ENCODE measurements at places on chromosomes 3 and 15.
A peak's percentile ranks its signal among the peaks of the same experiment; 100 is the strongest.

DNA sequence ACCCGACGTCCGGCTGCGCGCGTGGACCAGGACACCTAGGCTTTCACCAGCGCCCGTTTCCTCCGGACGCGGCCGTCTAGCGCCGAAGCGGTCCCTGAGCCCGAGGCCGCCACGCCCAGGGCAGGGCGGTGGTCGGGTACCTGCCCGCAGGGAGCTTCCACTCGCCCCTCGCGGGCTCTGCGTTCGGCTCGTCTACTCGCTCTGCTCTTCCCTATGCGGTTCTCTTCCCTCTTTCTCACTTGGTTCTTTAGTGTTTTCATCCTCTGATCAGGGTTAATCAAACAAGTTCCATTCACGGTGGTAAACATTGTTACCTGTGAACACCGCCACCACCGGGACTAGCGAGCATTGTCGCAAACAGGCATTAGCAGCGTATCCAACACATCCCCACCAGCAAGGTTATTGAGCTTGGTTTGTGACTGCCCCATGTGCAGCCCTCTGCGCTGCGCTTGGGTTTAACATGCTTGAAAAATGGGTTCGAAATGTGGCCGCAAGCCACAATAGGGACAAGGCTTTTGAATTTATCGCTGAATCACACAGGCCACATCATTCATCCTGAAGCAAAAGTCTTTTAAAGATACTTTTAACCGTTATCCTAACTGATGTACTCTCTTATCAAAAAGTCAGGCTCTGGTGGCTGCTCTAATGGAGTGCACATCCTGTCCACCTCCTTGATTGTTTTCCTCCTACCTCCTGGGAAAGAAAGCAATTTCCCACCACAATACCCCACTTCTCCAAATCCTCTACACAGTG lies 843 bp upstream of the CD47 start:
- peak; percentile 43 for DNase-seq

- DNase-seq, result no peak
Measured at GRCh38 chr3:33278163-33278562, 921 bp downstream of the FBXL2 start.

DNA sequence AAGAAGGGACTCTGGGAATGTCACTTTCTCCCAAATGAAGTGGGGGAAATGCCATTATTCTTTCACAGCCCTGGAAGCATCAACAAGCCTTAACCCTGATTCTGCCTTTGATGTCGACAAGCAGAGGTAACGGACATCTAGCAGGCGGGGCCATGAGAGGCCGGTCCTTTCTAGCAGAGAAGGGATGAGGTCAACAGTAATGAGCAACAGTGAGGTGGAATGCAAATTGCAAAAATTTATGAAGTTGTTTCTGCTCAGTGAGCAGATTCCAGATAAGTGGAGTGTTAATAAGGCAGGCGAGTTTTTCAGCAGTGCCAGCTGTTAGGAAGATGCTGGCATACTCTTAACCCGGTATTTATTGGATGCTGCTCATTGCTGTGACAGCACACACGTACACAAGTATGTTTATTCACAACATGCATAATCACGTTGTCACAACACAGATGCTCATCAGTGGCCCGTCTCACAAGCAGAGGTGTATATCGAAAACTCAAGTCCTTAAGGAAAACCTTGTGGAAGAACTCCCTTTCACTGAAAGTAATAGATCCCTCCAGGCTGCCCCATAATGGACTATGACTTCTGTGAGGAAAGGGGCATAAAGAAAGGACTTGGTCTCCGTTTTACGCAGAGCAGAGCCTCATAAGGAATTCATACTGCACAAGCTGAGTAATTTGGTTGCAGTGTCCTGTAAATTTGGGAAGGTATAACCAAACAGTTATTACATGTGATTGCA lies 329.0 kb downstream of the IGSF11 start:
- no peak for DNase-seq

GRCh38 chr15:60554494-60554893 lies 75.6 kb upstream of the ICE2 start:
- DNase-seq, result no peak

GRCh38 chr15:41501191-41501917 lies 7.7 kb downstream of the ITPKA start:
- DNase-seq, result peak; percentile 48

- no peak for DNase-seq
Measured at GRCh38 chr3:9485248-9485647, 68.4 kb downstream of the LHFPL4 start.

- DNase-seq, result no peak
Measured at GRCh38 chr3:81872566-81872965, 111.1 kb upstream of the GBE1 start.

Measured in activated CD8-positive, alpha-beta memory T cell treated with anti-CD3 and anti-CD28 coated beads, Interleukin-2, amount 50 U/mL, for 4 hours (primary cell).